NCI-H2029 treated with DMSO at 0.1 percent for 48 hours (cell line): ENCODE measurements at places on chromosomes 4 and X.
A peak's percentile ranks its signal among the peaks of the same experiment; 100 is the strongest.

DNA sequence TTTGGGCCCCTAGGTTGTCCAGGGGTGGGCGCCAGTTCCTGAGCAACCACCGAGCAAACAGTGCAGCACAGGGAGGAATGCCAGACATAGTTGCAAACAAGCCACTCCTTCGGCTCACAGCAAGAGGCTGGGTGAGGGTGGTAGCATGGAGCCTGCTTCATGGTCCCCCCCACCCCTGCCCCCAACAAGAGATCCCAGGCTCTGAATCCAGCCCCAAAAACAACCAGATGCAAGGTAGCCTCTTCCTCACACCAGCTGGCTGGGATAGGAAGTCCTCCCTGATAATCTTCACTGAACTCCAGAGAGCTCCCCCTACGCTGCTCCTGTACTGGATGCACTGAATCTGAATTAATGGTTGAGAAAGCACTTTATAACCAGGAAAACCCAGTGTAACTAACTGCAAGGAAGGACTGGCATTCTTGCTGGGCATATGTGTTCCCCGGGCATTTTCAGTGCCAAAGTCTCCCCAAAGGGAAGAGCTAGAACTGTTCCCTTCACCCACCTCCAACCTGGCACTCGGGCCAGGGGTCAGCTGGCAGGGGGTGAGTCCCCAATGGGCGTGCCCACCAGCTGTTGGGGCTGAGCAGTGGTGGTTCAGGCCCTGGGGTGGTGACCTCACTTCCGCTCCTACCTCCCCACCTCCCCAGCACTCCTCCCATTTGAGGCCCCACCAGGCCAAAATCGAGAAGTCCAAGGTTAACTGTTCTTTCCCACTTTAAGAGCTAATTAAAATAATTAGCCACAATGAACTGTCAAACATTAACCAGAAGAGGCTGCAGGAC is 1.5 kb downstream of the ELF4 start:
- no peak for DNase-seq

DNA sequence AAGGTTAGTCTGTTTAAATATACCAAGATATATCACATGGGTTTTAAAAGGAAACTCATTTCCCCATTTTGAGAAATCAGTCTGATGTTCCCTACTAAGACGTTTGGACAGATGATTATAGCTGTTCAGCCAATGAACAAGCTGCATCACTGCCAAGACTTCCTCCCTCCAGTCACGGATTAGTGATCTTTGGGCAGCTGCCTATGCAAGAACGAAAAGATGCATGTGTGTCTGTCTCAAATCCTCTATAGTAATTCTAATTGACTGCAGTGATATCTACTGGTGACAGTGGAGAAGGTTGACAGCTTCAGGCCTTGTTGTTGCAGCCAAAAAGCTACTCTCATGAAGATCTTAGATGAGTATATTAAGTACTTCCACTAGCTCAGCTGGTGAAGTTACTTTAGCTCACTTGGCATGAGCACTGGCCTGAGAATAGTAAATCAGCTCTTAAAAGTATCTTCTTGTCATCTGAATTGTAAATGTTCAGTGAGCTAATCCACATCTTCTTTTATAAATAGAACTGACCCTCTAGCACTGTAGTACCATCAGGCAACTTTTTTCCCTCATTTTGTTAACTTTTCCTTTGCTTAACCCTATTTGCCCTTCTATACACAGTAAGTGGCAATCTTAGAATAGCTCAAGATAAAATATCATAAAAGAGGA is 134.5 kb upstream of the PCDH10 start:
- no peak for DNase-seq

DNA sequence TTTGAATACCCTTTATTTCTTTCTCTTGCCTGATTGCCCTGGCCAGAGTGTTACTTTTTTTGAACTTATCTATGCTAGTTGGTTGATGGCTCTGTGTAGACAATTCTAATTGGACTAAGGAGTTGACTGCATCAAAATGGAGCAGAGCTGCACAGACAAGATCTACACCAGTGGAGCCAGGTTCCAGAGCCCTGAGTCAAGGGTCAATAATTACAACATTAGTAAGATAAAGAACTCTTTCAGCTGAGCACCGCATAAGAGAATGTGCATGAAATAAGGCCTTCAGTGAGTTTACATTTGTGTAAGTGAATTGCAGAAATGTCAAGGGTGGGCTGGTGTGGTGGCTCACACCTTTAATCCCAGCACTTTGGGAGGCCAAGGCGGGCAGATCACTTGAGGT is 599.7 kb upstream of the TENM3 start:
- DNase-seq = no peak

DNA sequence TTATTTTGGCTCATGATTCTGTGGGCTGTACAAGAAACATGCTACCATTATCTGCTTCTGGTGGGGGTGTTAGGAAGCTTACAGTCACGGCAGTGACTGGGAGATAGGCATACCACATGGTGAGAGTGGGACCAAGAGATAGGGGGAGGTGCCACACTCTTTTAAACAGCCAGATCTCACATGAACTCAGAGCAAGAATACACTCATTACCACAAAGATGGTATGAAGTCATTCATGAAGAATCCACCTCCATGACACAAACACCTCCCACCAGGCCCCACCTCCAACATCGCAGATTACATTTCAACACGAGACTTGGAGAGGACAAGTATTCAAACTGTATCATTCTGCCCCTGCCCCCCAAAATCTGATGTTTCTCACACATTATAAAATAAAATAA is 2396.7 kb downstream of the PCDH7 start:
- DNase-seq = no peak

- no peak for DNase-seq
Observed at GRCh38 chrX:82208975-82209374, 1007.1 kb downstream of the SH3BGRL start.

DNA sequence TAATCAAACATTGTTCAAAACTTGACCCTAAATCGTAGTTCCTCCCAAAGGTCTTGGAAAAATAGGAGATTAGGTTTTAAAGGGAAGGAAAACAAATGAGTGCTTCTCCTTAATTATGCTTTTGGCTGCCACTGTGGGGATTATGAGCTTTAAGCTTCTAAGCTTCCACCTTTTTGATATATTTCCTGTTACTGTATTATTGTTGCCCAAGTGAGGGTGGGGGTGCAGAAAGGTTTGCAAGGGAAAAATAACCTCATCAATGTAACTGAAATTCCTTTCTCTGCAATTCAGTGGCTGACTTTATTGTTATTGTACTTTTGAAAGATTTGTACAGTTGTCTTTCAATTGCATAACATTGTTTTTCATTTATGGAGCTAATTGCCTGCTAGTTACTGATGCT is 285.1 kb downstream of the FRMPD4 start:
- DNase-seq = no peak

GRCh38 chr4:26201120-26201519 is 119.7 kb upstream of the RBPJ start:
- no peak for DNase-seq

DNA sequence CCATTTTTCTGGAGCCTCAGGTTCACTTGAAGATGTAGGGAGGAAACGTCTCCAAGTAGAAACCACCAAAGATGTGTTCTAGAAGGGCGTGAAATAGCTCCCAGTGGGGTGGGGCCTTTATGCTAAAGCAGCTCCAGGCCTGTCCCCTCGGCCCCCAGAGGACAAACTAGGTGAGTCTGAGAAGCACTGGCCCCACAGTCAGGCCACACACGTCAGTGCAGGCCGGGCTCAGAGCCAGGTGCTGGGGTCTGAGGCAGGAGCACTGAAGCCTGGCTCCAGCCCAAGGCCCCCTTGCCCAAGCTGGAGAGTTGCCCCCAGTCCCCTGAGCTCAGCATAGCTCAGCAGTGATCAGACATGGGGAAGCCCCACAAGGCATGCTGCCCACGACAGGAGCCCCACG is 95.4 kb upstream of the PSAPL1 start:
- DNase-seq = no peak

- DNase-seq = no peak
Observed at GRCh38 chrX:7771788-7772438, 71.1 kb upstream of the VCX start.

DNA sequence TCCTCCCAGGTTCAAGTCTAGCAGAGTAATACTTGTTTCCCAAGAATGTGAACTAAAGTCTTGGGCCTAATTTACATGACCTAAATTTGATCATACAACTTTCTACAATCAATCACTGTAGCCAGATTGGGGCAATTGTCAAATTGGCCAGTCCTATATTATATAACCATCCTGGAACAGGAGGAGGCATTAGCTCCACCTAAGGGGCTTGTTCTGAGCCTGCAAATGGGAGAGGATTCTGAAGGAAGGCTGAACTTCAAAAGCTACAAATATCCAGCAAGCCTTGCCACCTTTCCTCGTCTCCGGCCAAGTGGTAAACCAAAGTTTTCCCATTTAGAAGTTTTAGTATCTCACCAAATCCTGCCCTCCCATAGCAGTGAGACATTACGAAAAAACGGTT is 1289.6 kb upstream of the TENM3 start:
- DNase-seq = no peak

DNA sequence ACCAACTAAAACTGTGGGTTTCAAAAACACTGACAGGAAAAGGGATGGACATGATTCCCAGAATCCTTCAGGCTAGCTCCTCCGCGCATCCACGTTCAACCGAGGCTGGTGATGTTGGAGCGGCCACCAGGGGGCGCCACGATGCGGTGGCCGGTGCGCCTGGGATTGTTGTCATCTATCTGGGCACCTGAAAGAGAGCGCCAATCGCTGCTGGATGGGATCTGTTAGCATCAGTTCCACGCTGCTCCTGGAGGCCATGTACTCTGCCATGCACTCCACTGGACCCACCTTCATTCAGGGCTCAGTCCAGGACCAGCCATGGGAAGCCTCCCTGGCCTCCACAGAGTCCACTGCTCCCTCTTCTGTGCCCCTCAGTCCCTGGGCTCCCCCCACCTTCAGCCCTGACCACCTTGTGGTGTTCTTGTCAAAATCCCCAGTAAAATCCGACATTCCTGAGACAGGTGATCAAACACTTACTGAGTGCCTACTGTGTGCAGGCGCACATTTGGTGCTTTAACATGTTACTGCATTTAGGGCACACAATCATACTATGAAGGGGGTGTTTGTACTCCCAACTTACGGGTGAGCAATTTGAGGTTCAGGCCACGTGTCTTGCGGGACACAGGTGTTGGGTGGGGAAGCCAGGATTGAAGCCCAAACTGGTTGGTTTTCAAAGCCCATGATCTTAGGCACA is 71.1 kb downstream of the CRMP1 start:
- no peak for DNase-seq

GRCh38 chrX:20742106-20742505 is 475.4 kb upstream of the RPS6KA3 start:
- peak; percentile 84 for DNase-seq

GRCh38 chr4:139971111-139971510 is 182.9 kb downstream of the MAML3 start:
- no peak for DNase-seq

DNA sequence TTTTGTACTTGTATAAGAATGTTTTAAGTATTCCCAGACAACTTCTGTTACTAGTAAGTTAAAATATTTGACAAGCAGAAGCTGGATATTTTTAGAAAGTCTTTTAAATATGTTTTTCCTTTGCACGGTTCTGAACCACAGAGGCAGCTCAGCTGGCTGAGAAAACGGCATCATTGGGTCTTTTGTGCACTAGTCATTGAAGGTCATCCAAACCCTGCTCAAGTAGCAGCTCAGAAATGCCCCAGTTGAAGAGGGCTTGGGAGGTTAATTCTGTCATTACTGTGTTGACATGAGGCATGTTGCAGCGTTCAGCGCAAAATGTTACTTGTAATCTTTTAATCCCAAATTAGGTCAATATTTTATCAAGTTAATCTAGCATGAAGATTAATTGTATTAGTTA is 383.7 kb upstream of the FAM241A start:
- no peak for DNase-seq
